ENCODE measurements at places on chromosomes 3 and 15.

GRCh38 chr3:112481302-112481721 is 18.0 kb downstream of the BTLA start:
- DNase-seq, result no peak

DNA sequence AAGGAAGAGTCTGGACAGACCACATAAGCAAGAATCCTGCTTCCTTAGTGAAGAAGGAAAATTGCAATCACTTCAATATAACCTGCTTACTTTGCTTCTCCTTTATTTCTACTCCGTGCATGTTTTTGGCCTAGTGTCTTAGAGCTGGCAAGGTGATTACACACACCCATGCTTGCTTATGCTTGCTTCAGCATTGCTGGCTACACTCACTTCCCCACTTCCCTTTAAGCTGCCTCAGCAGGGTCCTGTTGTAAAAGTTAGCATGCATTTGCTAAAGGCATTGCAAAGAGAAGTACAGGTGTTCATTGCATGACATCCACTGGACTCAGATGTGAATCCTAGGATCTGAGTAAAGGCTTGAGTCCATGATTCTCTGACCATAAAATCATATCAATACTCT is 47.5 kb upstream of the STT3B start:
- DNase-seq, result no peak

DNA sequence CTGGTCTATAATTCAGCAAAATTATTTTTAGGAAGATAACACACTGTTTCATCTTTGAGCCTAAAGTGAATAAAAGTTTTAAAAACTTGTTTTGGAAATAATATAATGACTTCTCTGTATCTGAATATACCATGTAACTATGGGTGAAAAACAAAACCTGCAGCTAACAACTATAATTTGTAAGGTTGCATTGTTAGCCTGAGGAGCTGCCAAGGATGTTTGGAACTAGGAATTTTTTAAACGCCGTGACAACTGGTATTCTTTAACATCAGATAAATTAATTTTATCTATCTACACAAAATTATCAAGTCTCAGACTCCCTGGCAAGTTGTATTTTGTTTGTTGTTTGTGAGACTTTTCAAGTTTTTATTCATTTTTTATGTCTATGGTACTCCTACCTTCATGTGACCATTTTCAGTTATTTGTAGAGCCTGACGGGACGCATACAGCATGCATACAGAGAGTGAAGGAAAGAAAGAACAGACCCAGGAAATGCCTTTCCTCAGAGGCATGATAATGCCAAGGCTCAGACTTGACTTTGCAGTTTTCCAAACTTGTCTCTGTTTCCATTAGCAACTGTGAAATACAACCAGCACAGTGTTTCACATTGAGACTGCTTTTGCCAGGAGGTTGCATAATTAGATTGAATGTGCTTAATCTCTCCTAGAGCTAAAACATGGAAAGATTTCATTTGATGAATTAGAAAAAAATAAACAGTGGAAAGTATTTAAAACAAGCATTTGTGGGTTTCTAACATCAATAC is 60.8 kb upstream of the ARHGEF26 start:
- no peak for DNase-seq

- no peak for DNase-seq
Observed at GRCh38 chr3:171186817-171187500, 160.4 kb upstream of the SLC2A2 start.

GRCh38 chr3:149180057-149180573 is 41.5 kb downstream of the CP start:
- no peak for DNase-seq

DNA sequence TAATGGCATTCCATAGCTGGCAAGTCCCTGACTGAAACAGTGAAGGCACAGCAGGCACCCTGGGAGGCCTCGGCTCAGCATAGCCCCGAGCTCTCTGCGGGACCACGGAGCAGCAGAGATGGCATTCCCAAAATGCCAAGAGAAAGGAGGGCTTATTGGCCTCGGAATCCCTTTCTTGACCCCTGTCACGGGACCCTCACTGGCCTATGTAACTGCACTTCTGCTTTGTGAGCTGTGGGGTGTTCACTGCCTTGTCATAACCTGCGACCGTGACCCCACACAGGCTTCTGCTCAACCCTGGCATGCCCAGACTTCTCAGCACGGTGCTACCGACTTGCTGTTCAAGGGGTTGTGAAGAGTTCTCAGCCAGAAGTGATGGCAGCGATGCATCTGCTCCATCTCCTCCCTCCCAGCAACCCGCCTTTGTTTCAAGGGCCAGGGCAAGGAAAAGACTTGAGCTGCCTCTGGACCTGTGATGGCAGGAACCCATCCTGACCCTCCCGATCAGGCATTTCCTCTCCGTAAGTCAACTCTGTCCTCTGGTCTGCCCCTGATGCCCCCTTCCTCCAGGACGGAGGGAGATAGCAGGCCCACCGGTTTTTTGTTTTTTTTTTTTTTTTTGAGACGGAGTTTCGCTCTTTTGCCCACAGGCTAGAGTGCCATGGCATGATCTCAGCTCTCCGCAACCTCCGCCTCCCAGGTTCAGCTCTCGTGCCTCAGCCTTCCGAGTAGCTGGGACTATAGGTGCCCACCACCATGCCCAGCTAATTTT is 30.5 kb downstream of the EHD4 start:
- no peak for DNase-seq

- DNase-seq, result no peak
Observed at GRCh38 chr15:99721896-99722295, 11.3 kb downstream of the LYSMD4 start.

GRCh38 chr15:49852756-49853155 is 231.9 kb downstream of the DTWD1 start:
- no peak for DNase-seq

- no peak for DNase-seq
Observed at GRCh38 chr3:31064021-31064420, 169.6 kb upstream of the GADL1 start.

GRCh38 chr15:47119349-47119748 is 598.0 kb upstream of the SEMA6D start:
- no peak for DNase-seq

DNA sequence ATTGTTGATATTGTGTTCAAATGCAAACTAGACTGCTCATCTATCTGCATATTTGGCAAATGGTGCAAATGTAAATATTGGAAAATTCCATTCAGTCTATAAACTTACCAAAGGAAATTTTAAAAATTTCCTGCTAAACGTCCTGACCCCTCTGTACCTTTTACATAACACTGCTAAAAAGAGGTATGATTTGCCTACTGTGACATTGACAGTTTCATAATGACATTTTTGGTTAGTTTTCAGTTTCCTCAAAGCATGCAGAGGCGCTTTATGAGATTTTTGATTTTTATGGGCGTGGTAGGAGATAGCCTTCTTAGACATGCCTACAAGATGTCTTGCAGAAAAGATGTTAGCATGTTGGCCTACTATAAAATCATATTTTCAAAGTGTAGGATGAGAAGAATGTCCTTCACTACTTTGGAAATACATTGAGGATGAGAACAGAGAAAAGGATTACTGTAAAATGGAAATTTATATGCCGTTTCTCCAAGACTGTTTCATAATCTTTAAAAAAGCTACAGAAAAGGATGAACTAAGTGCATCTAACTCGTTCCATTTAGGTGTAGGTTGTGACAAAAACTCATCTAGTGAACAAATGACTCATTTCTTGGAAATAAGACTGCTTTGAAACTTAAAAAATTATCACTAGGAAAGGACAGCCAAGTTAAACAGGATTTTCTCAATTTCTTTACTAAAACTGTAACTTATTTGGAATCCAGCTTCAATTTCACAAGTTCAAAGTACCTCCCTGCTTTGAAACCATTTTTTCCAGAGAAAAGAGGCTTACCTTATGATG is 14.5 kb upstream of the ISLR start:
- no peak for DNase-seq

GRCh38 chr15:56940388-56940787 is 21.9 kb downstream of the TCF12 start:
- no peak for DNase-seq

- DNase-seq, result no peak
Observed at GRCh38 chr3:53151465-53151864, 9.5 kb upstream of the PRKCD start.
